Left cardiac atrium (tissue), 4 donors: ENCODE measurements at places on chromosomes 5 and 9. TPM values are rescaled to one million over a fixed set of nuclear protein-coding genes. Genes with fewer than 3 reads are reported as not detected.

DNA sequence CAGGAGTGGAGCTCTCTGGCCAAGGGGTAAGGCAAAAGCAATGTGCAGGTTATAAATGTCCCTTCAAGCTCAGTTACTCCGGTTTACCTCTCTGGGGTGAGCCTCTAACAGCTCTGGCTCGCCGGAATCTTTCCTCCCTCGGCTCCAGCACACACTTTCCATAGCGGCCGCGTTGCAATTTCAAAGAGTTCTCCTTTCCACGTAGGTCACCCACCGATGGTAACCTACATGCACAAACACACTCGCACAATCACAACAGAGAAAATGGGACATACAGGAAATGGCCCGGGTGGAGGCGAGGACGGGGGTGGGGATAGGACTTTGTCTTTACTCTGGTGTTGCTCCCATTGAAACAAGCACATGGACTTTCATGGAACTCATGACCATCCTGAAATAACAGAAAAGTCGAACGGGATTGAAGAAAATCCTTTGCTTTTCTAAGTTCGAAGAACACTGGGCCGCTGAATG, 1.2 kb downstream of the LHFPL2 start:
- DNase-seq = no peak

DNA sequence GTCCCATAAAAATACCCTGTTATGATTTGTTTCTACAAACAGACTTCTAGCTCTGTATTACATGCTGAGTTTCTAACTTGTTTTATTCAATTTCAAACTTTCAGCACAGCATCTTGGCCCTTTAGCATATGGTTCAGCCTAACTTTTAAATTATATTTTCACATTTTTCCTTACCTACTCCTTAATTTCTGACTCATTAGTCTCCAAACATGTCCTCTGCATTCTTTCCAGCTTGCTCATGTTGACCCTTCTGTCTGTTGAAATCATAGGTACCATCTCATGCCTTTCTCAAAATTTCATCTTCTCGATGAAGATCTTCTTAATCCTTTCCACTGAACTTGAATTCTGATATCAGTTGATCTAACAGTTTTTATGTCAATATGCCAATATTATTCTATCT, 200.9 kb upstream of the RIOK2 start:
- no peak for DNase-seq

DNA sequence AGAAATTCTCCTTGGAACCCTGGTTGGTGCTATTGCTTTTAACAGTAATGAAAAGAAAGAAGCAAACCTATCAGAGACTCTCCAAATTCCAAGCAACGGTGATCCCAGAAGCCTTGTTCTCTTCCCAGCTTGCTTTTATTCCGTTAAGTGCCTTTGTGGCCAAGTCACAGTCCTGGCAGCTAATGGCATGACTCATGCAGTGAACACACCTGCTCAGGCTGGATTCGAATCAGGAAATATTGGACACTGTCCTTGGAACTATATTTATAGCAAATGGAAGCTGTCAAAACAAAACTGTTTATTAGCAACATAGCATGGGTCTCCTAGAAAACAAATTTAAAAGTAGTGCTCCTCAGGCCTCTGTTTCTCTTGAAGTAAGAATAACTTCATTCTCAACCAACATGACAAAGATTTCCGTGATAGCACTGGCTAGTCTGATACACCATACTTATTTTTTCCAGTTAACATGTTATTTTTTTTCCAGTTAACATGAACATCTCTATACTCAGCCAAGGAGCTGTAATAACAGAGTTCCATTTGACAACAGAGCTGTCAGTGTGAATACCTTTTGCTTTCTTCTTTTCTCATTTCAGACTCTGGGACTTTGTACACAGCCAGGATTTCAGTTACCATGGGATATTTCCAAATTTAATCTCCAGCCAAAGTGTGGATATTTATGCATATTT, 502.4 kb downstream of the GADD45G start:
- DNase-seq = no peak

- DNase-seq = peak; percentile 61
Measured at GRCh38 chr5:180470966-180471582, 23.1 kb upstream of the CNOT6 start.

PPP2R2B gene
- 1.3 TPM for total RNA-seq
